GM23248 (cell line): ENCODE measurements at places on chromosomes 12 and 14. TPM values are rescaled to one million over a fixed set of nuclear protein-coding genes. Genes with fewer than 3 reads are reported as not detected.

DNA sequence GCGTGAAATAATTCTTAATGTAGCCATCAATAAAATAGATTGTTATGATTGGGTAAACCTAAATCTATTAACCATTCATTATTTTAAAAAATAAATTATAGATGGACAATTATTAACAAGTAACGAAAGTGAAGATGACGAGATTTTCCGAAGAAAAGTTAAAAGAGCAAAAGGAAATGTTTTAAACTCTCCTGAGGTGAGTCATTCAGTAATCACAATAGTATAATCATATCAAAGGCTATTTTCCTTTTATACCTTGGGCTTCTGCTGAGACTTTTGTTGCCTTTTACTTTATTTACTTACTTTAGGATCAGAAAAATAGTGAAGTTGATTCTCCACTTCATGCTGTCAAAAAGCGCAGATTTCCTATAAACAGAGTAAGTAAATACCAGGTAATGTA is 45.6 kb downstream of the FANCM start:
- no peak for DNase-seq

The SYCP3 gene
- total RNA-seq, result not detected in 2 replicates

DNA sequence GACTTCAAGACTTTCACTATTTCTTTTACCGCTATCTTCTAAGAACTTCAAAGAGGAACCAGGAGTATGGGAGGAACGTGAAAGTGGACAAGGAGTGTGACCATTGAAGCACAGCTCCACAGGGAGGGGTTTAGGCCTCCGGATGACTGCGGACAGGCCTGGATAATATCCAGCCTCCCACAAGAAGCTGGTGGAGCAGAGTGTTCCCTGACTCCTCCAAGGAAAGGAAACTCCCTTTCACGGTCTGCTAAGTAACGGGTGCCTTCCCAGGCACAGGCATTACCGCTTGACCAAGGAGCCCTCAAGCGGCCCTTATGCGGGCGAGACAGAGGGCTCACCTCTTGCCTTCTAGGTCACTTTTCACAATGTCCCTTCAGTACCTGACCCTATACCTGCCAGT is 267.0 kb downstream of the RPL10L start:
- DNase-seq, result no peak

The IKZF4 gene
- total RNA-seq, result 1.4 and 1.5 TPM in 2 replicates
